ENCODE measurements at places on chromosomes 2 and 18.

DNA sequence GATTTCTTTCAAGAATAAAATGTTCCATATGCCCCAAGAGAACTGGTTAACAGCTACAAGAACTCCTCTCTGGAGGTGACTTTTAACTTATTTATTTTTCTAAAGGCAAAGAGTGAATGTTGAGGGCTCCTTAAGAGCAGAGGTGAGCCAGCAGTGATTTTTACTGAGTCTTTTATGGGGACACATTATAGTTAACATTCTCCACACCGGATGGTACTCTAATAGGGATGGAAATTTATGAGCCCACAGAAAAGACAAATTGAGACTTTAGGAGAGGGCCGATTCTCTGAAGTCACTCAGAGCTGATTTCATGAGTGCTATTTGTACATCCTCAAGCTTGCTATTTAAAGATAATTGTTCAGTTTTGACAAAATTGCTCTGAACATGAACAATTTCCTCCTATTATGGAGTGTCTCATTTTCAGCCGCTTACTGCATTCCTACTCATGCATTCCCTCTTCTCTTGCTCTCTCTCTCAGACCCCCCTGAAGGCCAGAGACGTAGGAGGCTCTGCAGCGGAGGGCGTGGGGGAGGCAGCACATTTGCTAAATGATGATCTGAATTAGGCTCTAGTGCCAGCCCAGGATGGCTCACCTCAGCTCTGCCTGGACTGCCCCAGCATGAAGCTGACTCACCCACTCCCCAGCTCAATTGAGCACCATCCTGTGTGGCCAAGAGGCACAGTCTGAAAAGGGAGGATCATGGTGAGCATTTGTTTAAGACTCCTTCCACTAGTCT, 5.9 kb upstream of the RPL37A start:
- DNase-seq: no peak

- no peak for DNase-seq
Observed at GRCh38 chr2:211157211-211157610, 600.8 kb downstream of the CPS1 start.

GRCh38 chr2:19800796-19801195, 101.0 kb downstream of the TTC32 start:
- no peak for DNase-seq

DNA sequence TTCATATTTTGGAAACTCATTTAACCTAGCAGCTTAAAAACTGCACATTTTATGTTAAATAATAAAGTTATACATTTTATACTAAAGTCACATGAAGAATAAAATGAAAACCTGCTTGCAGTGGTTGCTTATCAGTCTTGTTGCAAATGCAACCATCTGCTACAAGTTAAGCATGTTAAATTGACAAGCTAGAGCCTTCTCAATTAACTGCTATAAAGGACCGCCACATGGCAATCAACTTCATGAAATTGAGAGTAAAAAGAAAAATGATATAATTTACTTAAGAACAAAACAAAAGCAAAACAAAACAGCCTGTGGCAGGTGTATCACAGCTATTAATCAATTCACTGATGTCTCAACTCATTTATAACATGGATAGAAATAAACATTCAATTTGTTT, 78.7 kb downstream of the RTTN start:
- DNase-seq: no peak

DNA sequence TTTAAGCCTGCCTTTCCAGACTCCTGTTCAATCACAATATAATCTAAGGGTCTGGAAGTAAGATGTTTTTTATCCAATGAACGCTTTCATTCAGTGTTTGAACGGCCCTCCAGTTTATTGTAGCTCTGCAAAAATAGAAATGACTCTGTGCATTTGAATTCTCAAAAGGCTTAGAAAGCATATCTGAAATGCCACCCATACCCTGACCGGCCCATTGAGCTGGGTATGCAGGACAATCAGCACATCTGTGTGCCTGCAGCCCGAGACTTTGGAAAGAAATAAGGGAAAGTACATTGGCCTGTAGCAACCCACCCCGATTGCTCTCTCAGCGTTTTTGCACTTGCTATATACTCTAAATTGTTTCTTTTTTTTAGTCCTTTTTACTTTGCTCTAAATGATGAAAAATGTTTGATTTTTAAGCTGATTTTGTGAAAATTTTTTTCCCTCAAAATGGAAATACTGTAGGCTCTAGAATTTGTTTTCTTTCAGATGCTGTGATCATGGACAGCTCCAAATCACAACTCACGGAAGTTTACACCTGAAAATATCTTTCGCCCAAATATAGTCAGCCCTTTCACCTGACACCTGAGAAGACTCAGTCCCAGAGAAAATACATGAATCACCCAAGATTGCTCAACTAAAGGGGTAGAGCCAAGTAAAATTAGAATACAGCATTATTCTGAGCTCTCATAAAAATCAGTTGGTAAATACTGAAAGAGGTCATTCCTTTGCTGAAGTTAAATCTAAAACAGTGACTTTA, 194.5 kb upstream of the SIX3 start:
- DNase-seq: no peak

- DNase-seq: no peak
Observed at GRCh38 chr2:238369591-238370040, 49.3 kb downstream of the TRAF3IP1 start.

GRCh38 chr2:171315781-171316180, 118.0 kb downstream of the METTL8 start:
- no peak for DNase-seq

- no peak for DNase-seq
Observed at GRCh38 chr2:217282531-217282930, 422.7 kb upstream of the TNP1 start.

DNA sequence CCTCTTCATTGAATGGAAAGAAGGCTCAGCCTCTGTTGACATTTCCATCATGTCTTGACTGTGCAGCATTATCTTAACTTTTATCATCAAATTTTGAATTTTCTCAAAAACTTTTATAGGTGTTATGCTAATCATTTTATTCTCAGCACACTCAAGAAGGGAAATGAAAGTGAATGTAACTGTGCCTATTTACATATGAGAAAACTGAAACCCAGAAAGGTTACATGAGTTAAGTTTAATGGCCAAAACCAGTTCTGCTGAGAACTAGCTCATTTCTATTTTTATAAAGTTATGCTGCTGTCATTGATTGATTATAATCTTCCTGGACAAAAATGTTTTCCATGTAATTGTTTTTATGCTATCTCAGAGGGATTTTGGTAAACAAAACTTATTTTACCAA, 618.8 kb upstream of the NRXN1 start:
- no peak for DNase-seq

DNA sequence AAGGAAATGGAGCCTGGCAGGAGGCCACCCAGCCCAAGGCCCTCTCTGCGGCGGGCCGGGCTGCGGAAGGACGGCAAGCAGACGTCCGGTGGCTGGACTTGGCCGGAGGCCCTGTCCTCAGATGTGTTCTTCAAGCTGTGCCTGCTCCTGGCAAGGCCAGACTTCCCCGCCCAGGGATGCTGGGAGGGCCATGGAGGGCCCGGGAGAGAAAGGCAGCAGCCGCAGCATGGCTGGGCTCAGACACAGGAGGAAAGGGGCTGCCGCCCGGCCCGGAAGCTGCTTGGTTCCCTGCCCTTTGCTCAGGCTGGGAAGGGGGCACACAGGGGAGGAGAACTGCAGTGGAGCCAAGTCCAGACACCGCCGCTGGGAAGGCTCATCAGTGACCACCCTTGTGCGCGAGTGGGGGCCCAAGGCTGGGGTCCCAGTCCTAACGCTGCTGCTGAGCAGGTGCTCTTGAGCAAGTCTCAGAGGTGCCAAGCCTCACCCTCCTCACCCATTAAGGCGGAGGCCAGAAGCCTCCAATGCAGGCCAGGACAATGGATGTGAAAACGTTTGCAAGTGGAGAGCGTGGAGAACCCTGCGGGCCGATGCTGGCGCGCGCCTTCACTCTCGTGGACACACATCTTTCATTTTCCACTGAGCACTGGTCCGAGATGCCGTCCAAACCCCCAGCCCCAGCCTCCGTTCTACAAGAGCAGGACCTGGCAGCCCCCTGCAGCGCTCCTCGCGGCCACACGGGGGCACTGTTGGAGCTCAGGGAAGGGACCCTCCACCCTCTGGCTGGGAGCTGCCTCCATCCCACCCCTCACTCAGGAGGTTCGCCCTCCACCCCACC, 7.9 kb downstream of the CROCC2 start:
- peak; percentile 79 for DNase-seq

DNA sequence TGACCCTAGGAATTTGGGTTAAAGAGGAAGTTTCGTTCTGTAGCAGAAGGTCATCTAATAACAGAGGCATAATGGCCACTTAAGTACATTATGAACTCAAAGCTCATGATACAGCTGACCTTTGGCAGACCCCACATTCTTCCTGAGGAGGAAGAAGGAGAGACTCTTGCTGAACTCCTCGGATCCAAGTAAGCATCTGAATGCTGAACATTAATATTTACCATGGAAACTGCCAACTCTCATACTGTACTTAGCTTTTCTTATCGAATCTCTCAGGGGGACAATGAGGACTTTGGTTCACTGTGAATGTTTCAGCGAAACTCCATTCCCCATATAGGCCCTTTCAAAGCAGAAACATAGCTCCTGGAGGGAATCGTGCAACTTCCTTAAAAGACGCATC, 781.4 kb upstream of the GYPC start:
- no peak for DNase-seq

GRCh38 chr2:175930504-175930903, 71.6 kb downstream of the LNPK start:
- no peak for DNase-seq

- no peak for DNase-seq
Observed at GRCh38 chr2:83784947-83785346, 674.1 kb downstream of the SUCLG1 start.

- DNase-seq: no peak
Observed at GRCh38 chr2:102368461-102369109, 13.0 kb downstream of the IL18R1 start.

DNA sequence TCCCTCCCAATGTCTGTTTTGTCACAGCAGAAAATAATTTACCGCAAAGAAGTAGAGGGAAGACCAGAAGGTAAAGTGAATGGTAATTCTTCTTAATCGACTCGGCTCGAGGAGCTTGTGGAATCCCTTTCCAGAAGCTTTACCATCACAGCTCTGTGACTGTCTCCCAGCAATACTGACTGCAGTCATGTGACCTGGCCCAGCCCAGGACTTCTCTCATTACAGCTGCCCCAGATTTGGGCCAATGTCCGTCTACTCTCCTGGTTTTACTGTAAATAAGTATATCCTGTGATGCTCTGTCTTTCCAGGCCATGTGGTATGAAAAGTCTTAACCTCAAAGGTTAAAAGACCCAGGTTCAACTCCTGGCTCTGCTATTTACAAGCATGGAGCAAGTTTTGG, 18.9 kb upstream of the ELOA2 start:
- DNase-seq: no peak

- no peak for DNase-seq
Observed at GRCh38 chr2:170255971-170256370, 78.0 kb downstream of the MYO3B start.

DNA sequence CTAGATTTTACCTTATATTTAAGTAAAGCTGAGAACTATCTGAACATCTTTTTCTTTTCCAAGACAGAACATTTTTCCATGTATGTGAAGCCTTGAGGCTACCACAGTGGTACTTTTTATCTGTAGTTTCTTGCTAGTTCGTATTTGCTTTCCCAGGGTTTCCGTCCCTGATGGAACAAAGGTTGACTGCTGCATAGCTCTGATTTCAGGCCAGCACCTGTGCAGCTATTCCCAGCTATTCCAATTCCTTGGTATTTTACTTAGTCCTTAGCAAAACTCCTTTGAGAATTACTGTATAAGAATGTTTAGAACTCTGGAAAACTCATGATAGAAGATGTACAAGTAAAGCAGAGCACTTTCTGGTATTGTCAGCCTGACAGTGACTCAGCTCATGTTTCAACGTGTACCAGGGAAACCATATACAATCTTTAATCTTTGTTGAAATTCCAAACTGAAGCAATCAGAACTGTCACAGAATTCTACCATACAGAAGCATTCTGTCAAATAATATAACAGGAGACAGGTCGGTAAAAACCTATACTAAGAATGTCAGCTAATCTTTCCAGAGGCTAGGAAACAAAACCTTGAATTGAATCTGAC, 162.2 kb downstream of the PKP4 start:
- no peak for DNase-seq

DNA sequence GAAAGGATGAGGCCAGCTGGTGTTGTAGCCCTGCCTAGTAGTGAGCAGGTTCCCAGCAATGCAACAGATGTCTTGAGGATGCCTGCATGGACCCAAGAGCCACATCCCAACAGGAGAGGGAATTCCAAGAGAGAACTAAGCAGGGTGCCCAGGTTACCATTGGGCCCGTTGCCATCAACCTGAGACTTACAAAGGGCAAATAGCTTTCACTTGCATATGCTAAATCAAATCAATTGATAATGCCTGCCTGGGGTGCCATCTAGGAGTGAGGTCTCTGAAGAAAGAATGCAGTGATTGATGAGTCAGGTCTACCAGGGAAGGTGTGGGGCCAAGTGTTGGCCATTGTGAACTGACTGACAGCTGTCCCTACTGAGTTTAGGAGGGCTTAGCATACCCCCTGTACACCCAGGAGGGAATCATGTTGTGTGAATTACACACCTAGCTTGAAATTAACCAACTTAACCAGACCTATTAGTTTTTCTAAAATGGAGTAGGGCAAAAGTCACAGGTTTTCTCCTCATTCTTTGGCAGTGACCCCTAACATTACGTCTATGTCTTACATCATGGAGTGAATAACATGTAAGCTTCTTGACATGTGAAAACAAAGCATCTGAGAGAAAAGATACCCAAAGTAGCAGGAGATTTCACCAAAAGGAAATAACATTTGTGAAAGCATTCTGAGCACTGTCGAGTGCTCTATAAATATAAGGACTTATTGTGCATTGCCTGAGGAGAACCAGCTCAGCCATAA, 32.3 kb downstream of the FHOD3 start:
- DNase-seq: no peak

DNA sequence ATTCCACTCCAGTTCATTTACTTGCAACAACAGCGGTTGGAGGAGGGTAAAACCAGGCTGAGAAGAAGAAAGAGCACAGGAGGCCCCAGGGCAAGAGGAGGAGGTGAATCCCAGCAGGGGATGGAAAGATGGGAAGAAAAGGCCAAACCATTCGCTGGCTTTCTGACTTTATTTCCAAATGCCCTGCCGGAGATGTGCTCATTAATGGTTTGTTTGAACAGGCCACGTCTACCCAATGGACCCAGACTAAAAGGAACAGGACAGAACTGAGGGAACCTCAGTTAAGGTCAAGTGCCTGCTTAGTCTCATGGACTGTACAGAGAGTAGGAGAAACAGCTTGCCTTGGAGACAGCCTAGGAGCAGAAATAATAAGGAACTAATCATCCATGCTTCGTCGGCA, 121.6 kb upstream of the NDUFV2 start:
- no peak for DNase-seq

DNA sequence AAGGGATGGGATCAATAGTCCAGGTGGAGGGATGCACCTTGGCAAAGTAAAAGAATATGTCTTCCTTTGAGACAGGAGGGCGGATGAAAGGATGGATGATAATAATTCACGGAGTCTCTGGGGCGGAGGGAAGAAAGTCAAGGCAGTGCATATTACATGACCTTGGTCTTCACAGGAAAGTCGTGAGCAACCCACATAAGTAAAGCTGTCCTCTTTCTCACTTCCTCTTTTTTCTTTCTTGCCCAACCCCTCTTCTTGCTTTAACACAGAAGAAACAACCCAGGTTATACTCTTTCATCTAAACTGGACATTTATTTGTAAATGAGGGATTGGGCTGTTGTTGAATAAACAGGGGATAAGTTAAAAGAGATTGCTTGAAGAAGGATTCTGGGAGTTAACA, 168.7 kb upstream of the SKOR2 start:
- no peak for DNase-seq

GRCh38 chr2:228268756-228269155, 87.3 kb upstream of the SPHKAP start:
- no peak for DNase-seq

GRCh38 chr2:241321033-241321432, 5.3 kb downstream of the SEPTIN2 start:
- DNase-seq: no peak

- DNase-seq: no peak
Observed at GRCh38 chr18:44156126-44156525, 524.6 kb upstream of the SETBP1 start.

Data from activated CD4-positive, CD25-positive, alpha-beta regulatory T cell treated with anti-CD3 and anti-CD28 coated beads, Interleukin-2, amount 50 U/mL, for 72 hours (primary cell).